ENCODE measurements at places on chromosomes 11 and 22.

- no peak for DNase-seq
Observed at GRCh38 chr11:2168286-2169004, 3.2 kb downstream of the TH start.

DNA sequence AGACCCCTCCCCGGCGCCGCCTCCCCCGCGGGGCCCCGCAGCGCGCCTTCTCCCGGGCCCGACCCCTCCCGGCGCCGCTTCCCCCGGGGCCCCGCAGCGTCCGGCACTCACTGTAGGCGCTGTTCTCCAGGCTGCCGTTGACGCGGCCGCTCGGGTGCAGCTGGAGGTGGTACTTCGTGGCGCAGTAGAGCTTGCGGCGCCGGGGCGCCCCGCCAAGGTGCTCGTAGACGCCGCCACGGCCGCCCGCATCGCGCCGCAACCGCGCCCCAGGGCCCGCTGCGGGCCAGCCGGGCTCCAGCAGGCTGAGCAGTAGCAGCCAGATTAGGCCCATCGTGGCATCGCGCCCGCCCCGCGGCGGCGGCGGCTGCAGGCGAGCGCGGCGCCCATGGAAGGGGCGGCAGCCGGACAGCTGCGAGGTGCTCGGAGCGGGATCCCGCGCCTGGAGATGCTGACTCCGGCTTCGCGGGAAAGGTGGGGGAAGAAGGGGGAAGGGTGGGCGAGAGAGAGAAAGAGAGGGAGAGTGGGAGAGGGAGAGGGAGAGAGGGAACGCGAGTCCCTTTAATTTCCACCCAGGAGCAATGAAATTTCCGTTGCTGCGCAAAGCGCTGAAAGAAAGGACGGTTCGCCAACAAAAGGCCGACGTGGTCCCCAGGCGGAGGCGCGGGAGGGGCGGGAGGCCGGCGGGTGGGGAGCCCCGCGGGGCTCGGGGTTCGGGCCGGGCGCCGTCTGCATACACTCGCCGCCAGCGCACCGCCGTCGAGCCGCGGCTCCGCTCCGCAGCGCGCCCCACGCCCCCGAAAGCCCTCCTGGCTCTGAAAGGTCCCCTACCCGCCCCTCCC is at the start of gene FGF3:
FGF3 (minus strand) TSS at position 814 of the 839 bp plus-strand sequence; CDS start at position 331, 483 bp downstream.
- DNase-seq, result no peak

DNA sequence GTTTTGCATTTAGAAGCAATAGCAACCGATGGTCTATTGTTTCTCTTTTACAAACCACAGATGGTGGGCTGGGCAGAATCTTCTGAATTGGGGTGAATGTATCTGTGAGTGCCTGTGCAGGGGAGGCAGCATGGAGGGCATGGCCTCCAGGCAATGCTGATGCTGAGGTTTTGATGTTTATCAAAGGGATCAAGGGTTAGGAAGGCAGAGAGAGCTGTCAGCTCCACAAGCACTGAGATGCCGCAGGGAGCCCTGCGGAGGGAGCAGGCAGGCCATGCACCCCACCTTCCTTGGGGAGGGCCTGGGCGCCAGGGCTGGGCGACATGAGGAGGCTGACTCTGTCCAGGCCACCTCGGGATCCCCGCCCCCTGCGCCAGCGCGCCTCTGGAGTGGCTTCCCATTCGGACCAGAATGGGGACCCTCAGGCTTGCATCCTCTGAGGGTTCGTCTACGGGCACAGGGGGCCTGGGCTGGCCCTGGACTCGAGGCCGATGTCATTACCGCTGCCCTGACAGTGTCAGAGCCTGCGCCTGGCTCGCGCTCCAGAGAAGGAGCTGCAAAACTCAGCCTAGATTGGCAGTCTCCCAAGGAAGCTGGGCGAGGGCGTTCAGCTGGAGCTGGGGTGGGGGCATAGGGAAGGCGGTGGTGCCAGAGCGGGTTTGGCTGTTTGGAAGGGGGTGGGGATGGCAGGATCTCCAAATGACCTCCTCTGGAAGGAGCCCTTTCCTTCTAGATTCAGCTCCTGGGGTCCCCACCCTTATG is 13.9 kb upstream of the TH start:
- peak; percentile 61 for DNase-seq

DNA sequence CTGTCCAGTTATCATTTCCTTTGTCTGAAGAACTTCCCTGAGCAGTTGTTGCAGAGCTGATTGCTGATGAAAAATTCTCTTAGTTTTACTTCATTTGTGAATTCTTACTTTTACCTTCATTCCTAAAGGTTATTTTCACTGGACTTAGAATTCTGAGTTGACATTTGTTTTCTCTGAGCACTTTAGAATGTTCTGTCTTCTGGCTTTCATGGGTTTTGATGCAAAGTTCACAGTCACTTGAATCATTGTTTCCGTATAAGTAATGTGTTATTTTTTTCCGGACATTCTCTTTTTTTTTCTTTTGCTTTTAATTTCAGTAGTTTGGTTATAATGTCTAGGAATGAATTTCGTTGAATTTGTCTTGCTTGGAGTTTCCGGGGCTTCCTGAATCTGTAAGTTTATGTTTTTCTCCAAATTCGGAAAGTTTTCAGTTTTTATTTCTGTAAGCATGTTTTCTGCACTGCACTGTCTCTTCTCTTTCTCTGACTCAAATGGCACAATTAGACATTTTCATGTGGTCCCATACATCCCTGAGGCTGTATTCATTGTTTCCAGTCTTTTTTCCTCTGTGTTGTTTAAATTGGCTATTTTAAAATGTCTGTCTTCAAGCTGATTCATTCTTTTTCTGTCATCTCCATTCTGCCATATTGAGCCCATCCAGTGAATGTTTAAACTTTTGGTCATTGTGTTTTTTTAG is 68.5 kb upstream of the NARS2 start:
- DNase-seq, result no peak

DNA sequence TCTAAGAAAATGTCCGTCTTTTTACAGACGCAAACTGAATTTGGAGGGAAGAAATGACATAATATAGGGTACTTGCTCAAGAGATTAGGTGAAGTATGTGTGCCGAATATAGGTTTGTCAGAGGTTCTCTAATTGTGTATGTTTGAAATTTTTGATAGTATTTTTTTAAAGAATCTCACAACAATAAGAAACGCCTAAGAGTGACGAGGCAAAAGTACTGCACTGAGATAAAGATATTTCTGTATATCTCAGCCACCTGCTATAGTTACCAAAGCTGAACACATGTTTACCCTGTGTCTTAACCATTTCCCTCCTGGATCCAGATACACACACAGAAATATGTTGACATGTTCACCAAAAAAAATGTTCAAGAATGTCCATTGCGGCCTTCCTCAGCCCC is 92.0 kb downstream of the PRMT3 start:
- DNase-seq, result no peak

DNA sequence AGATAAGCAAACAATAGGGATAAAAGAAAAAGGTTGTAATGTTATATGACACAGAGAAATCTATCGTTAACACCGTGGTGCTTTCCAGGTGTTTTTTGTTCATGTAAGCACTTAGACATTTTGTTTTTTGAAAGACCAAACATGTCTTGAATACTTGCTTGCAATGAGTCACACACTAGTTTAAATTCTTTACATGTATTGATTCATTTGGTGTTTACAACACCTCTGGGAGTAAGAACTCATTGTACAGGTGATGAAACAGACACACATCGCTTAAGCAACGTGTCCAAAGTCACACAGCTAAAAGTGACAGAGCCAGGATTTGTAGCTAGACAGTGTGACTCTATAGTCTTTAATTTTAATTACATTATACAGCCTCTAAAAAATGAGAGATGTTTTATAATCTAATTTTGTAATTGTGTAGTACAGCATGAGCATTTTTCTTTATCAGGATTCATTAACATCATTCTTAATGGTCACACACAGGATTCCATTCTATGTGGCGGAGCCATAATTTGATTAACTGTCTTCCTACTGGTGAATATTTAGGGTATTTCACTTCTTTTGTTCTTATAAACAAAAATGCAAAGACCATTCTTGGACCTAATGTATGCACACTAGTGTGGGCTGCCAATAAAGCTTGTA is 148.8 kb downstream of the DBX1 start:
- DNase-seq, result no peak

- DNase-seq, result no peak
Observed at GRCh38 chr11:86814775-86815174, 14.4 kb downstream of the PRSS23 start.

DNA sequence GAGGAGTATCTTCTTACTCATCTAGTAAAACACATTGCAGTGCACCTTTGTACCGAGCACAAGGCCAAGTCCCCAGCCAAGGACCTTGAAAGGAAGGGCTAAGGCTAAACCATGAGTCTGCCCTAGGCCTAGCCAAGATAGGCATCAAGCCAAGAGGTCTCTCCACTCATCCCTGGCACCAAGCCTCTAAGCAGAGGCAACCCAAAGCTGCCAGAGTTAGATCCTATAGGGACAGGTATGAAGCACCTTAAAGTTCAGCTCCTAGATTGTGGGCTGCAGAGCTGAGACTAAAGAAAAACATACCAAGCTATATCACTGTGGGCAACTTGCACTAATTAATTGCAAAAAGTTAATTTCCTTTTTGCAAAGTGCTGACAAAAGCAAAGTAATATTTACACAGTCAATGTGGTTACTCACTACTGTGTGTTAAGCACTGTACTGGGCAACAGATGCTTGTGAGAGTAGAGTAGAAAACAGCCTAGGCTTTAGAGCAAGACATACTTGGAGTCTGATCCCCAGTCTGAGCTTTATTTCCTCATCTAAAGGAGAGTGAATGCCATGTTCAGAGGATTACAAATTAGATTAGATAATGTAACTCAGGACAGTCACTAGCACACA is 7.2 kb downstream of the COA4 start:
- no peak for DNase-seq

GRCh38 chr11:121337740-121338272 is 45.2 kb downstream of the SC5D start:
- DNase-seq, result no peak

DNA sequence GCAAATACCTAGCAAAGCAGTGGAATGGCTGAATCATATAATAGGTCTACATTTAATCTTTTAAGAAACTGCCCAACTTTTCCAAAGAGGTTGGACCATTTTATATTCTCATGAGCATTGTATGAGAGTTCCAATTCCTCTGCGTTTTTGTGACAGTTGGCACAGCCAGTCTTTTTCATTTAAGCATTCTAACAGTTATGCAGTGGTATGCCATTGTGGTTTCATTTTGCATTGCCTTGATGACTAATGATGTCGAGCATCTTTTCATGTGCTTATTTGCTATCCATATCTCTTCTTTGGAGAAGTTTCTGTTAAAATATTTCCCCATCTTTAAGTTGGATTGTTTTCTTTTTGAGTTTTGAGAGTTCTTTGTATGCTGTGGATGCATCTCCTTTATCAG is 38.7 kb downstream of the EIF3F start:
- no peak for DNase-seq

- DNase-seq, result no peak
Observed at GRCh38 chr11:128727796-128728431, 34.0 kb downstream of the FLI1 start.

- DNase-seq, result no peak
Observed at GRCh38 chr11:94895451-94895850, 77.9 kb downstream of the CWC15 start.

GRCh38 chr11:125513705-125514265 is 17.7 kb upstream of the FEZ1 start:
- DNase-seq, result no peak

DNA sequence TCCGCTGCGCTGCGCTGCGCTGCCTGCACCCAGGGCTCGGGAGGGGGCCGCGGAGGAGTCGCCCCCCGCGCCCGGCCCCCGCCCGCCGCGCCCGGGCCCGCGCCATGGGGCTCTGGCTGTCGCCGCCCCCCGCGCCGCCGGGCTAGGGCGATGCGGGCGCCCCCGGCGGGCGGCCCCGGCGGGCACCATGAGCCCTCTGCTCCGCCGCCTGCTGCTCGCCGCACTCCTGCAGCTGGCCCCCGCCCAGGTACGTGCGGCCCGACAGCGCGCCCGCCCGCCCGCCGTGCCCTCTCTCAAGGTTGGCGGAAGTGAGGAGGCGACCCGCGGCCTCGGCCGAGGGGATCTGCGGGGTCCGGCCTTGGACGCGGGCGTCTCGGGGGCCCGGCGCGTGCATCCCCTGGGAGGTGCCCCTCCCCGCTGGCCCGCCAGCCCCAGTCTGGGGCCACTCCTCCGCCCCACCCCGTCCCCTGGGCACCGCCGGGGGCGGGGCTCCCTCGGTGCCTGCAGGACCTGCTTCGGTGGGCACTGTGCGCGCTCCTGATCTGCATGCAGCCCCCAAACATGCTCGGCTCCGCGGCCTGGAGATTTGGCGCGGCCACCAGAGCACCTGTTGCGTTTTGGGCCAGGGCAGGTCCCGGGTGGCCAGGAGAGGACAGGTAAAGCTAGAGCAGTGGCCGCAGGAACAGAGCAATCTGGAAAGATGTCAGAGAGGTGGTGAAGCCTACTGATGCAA is 429 bp downstream of the VEGFB start:
- DNase-seq, result no peak

DNA sequence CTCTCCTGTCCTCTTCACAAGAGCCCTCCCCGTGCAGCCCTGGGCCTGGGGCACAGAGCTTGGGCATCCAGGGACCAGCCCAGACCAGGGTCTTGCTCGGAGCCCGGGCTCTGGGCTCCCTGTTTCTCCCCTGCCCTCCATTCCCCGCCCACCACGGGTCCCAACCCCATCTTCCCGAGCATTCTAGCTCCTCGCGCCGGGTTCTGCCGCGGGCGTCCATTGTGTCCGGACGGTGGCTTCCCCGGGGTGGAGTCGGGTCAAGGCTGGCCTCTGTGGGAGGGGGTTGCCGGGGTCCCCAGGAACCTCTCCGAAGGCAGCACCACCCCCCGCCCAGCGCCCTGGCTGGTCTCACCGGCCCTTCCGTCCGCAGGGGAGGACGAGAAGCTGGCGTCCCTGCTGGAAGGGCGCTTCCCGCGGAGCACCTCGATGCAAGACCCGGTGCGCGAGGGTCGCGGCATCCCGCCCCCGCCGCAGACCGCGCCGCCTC is 18.1 kb upstream of the ACR start:
- no peak for DNase-seq

DNA sequence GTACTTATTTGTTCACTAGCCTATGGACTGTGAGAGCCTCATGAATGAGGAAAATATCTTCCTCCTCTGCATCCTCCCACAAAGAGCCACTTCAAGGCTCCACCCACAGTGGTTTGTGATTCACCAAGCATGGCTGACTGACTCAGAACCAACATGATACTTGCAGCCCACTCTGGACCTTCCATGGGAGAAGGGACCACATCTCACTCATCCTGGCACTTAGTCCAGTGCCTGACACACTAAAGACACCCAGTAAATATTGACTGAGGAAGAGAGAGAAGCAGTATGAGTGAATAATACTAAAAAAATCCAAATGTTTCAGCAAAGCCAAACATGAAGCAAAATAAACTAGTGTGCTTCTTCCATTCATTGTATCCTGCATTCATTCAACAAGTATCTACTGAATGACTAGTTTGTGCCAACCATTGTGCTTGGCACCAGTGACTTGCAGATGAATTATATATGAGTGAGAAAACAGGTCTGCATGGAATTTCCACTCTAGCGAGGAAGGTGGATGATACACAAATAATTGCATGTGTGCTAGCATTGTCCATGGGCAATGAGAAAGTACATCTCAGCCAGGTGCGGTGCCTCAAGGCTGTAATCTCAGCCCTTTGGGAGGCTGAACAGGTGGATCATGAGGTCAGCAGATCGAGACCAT is 54.9 kb upstream of the BLID start:
- DNase-seq, result no peak

GRCh38 chr11:60871378-60872061 is 4.2 kb downstream of the ZP1 start:
- peak; percentile 16 for DNase-seq
